NCI-H2227 treated with DMSO at 0.1 percent for 48 hours (cell line): ENCODE measurements at places on chromosomes 16 and 17.

GRCh38 chr16:65697521-65697920 is 575.7 kb upstream of the CDH11 start:
- DNase-seq = no peak

GRCh38 chr17:40588552-40588951 is 23.3 kb upstream of the CCR7 start:
- no peak for DNase-seq

GRCh38 chr16:2151188-2152091 is 3.0 kb downstream of the RAB26 start:
- no peak for DNase-seq

- no peak for DNase-seq
Observed at GRCh38 chr17:43952351-43952723, 1.4 kb downstream of the PYY start.

- no peak for DNase-seq
Observed at GRCh38 chr17:66459811-66460270, 157.4 kb downstream of the PRKCA start.

- no peak for DNase-seq
Observed at GRCh38 chr17:62975206-62975605, 9.2 kb downstream of the TANC2 start.

DNA sequence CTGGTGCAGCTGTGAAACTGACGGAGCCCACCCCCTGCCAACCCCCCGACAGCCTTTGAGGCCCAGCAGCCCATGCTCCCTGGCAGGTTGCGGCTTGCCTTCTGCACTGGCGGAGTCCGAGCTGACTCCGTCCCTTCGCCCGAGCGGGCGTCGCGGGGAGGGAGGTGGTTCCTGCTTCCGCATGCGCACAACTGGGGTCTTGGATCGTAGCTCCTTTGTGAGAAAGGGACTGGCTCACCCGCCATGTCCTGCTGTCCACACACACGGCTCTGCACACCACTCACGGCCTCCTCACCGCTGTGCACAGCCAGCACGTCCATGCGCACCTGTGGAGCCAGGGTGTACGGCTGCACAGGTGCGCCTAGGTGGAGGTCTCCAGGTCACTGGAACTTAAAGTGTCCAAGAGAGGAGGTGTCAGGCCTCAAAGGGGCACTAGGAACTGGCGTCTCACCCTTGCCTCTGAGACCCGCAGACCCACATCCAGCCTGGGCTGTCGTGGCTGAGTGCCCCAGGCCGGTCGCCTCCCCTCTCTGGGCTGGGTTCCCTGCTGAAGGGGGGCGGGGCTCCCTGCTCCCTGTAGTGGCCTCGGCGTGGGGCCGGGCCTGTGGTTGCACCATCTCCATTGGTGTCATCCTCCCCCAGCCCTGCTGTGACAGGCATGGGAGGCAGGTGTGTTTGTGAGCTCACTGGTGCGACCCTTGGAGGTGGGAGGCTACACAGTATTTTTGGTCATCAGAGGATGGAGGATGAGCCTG is 45.3 kb downstream of the JPH3 start:
- DNase-seq = no peak

DNA sequence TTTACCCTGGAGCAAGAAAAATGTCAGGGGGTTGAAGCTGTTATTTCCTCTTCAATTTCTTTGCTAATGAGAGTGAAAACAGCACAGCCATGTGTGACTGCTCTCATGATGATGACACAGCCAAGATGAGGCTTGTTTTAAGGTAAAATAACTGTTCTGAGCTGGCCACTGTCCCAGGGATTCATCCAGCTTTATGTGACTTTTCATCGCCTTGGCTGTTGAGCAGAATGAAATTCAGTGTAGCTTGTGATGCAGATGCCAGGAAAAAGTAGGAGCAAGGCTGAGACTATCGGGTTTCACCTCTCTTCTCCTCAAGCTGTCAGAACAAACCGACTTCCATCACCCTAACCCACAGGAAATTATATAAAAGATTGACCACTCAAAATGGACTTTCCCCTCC is 361.8 kb upstream of the CDH5 start:
- DNase-seq = no peak

DNA sequence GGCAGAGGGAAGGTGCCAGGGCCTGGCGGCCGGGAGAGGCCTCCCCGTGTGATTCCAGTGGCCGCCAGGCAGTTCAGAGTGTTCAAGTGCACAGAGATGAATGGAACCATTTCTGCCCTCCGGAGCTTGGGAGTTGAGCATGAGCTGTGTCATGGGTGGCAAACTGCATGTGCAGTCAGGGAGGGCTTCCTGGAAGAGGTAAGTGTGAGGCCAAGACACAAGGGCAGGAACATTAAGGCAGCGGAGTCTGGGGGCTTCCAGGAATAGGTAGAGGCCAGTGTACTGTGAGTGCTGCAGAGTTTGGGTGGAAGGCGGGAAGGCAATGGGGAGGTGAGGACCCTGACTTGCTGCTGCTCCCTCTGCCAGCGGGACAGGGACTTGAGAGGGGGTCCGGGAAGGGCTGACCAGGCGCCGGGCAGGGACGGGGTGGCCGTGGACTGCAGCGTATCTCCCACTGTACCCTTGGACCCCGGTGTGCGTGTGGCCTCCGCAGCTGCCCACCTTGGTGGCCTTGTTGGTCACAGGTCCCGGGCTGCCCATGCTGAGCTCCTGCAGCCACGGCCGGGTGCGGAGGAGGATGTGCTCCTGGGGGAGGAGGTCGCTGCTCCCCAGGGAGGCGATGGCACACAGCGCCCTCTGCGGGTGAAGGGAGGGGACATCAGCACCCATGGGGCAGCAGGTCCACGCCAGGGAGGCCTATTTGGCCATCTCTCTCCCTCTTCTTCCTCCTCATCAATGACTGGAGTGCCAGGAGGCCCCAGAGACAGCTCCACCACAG is 7.5 kb upstream of the CEP131 start:
- DNase-seq = no peak

- DNase-seq = no peak
Observed at GRCh38 chr17:65433157-65433556, 128.3 kb downstream of the AXIN2 start.

- no peak for DNase-seq
Observed at GRCh38 chr17:81207610-81208581, 14.9 kb downstream of the CEP131 start.

DNA sequence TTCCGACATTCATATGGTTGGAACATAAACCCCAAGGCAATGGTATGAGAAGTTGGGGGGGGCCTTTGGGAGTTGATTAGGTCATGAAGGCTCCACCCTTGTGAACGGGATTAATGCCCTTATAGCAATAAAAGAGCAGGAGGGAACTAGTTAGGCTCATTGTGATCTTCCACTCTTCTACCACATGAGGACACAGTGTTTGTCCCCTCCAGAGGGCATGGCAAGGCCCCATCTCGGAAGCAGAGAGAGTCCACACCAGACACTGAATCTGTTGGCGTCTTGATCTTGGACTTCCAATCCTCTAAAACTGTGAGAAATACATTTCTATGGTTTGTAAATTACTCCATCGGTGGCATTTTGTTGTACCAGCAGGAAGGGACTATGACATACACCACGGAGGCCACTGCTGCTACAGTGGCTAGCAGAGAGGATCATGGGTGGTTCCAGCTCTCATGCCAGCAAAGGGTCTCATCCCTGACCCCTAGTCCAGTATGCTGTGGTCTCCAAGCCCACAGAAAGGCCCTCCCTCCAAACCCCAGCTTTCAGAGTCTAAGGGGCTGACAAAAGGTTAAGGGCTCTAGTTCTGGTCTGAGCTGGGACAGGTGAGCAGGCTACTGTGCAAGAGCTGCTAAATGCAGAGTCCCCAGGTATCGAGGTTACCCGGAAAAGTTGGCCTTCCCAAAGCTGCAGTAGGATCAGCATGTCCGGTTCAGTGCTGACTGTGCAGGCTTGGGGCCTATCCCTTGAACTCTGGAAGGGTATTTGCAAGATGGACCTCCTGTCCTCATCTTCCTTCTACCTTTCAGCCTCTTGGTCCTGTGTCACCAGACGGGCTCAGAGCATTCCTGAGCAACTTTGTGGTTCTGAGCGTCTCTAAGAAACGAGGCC is 12.2 kb downstream of the CCR7 start:
- DNase-seq = no peak

GRCh38 chr16:81324808-81325207 is 10.0 kb downstream of the GAN start:
- no peak for DNase-seq

DNA sequence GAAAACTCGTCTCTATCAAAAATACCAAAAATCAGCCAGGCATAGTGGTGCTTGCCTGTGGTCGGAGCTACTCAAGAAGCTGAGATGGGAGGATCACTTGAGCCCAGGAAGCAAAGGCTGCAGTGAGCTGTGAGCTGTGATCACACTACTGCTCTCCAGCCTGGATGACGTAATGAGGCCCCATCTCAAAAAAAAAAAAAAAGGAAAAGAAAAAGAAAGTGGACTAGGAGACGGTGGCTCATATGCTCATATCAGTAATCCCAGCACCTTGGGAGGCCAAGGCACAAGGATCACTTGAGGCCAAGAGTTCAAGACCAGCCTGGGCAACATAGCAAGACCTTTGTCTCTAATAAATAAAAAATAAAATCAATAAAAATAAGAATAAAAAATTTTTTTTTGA is 8.8 kb upstream of the SUMO2 start:
- no peak for DNase-seq

- no peak for DNase-seq
Observed at GRCh38 chr17:19370493-19370960, 7.8 kb upstream of the MAPK7 start.
